ENCODE measurements at places on chromosomes 5 and 9.

DNA sequence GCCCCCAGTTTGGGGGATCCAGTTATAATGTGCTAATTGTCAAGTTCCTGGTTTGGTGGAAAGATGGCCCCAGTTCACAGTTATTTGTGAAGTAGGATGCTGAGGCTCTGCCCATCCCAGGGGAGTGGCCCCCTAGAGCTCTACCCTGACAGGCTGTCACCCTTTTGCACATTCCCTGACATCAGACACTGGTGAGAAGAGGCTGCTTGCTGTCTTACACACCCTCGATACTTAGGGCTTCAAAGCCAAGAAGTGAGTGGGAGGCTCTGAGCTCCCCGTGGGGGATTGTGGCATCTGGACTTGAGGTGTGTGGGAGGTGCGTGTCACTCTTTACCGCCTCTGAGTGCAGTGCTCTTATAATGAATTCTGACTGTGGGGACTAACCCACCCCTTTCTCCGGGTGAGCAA, 168.5 kb downstream of the DOCK2 start:
- no peaks in the 10 kb centered on the region for H3K27me3 ChIP-seq
- H3K36me3 ChIP-seq, result peaks cover 27% of the 10 kb centered on the region
- DNase-seq, result no peak
- peaks cover 61% of the 10 kb centered on the region for H3K4me1 ChIP-seq
- no peak overlapping the region for H3K4me3 ChIP-seq

DNA sequence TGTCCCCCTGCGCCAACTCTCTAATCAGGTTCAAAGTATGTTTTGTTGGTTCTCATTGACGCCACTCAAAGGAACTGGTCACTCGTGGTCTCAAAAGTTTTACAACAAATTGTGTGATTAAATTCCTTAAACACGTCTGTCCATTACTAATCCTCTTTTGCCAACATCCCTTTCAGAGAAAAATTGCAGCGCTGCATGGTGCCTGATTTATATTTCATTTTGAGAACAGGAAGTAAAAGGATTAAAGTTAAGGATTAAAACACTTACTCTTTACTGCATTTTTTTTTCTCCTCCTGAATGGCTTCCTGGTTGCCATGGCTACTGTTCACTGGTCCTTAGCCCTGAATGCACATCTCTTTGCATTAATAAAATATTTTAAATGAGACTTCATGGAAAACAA, 383.5 kb downstream of the GLIS3 start:
- no peak overlapping the region for H3K27ac ChIP-seq
- H3K27me3 ChIP-seq, result peaks cover 36% of the 10 kb centered on the region
- no peaks in the 10 kb centered on the region for H3K36me3 ChIP-seq
- no peaks in the 10 kb centered on the region for H3K4me1 ChIP-seq

GRCh38 chr5:1930501-1930879, 47.8 kb upstream of the IRX4 start:
- DNase-seq, result no peak
- H3K4me3 ChIP-seq, result no peak overlapping the region
- H3K36me3 ChIP-seq, result no peaks in the 10 kb centered on the region

DNA sequence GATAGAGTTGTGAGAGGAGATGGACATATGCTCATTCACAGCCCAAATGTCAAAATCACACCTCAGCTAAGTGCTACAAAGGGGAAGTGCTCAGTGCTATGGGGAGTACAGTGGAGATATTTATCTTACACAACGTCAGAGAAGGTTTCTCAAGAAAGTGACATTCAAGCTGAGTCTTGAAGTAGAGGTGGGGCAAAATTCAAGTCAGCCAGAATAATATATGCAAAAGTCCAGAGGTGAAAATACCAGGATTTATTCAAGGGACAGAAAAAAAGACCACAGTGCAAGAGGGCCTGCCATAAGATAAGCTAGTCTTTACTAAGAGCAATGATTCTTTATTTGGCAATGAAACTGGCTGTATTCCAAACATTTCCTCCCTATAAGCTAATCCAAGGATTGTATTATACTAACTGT, 327.8 kb upstream of the PIK3R1 start:
- no peak overlapping the region for H3K27ac ChIP-seq
- no peak overlapping the region for H3K4me3 ChIP-seq
- no peaks in the 10 kb centered on the region for H3K36me3 ChIP-seq
- no peaks in the 10 kb centered on the region for H3K4me1 ChIP-seq

GRCh38 chr5:69238760-69239251, 4.1 kb downstream of the CDK7 start:
- peaks cover 15% of the 10 kb centered on the region for H3K36me3 ChIP-seq
- no peak overlapping the region for H3K27ac ChIP-seq
- peaks cover 60% of the 10 kb centered on the region for H3K4me1 ChIP-seq
- DNase-seq, result no peak
- H3K27me3 ChIP-seq, result no peaks in the 10 kb centered on the region
- no peak overlapping the region for H3K4me3 ChIP-seq

DNA sequence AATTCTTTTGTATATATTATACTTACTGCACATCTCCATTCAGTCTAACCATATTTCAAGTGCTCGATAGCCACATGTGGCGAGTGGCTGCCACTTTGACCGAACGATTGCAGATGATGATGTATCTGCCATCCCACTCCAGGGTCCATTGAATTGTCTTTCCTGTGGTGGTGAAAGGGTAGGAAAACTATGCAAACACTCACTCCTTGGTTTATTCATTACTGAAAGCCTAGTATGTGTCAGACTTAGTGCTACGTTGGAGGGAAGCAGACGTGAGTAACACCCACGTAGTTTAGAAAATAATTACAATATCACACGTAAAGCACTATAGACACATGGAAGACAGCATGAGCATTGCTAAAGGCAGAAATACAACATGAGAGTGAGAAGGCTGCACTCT, 353.7 kb downstream of the CSNK1G3 start:
- H3K4me1 ChIP-seq, result no peaks in the 10 kb centered on the region
- no peak overlapping the region for H3K4me3 ChIP-seq
- no peak overlapping the region for H3K27ac ChIP-seq
- H3K27me3 ChIP-seq, result no peaks in the 10 kb centered on the region
- H3K36me3 ChIP-seq, result no peaks in the 10 kb centered on the region
- no peak for DNase-seq

DNA sequence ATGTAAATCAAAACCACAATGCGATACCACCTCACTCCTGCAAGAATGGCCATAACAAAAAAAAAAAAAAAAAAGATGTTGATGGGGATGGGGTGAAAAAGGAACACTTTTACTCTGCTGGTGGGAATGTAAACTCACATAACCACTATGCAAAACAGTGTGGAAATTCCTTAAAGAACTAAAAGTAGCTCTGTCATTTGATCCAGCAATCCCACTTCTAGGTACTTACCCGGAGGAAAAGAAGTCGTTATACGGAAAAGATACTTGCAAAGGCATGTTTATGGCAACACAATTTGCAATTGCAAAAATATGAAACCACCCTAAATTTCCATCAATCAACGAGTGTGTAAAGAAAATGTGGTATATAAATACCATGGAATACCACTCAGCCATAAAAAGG, 205.0 kb downstream of the TENT4A start:
- peaks cover 23% of the 10 kb centered on the region for H3K27me3 ChIP-seq
- DNase-seq, result no peak
- no peaks in the 10 kb centered on the region for H3K36me3 ChIP-seq
- no peak overlapping the region for H3K4me3 ChIP-seq
- H3K4me1 ChIP-seq, result no peaks in the 10 kb centered on the region

GRCh38 chr9:69173891-69174615, at the start of gene TJP2:
TSS of gene TJP2 (plus strand) at chr9:69174277. CDS start at chr9:69174373, 96 bp downstream.
- no peak for DNase-seq
- peaks cover 34% of the 10 kb centered on the region for H3K27me3 ChIP-seq
- peaks cover 3% of the 10 kb centered on the region for H3K36me3 ChIP-seq
- H3K4me1 ChIP-seq, result peaks cover 26% of the 10 kb centered on the region
- peak within 1 kb of the TSS; percentile 73 for H3K4me3 ChIP-seq

DNA sequence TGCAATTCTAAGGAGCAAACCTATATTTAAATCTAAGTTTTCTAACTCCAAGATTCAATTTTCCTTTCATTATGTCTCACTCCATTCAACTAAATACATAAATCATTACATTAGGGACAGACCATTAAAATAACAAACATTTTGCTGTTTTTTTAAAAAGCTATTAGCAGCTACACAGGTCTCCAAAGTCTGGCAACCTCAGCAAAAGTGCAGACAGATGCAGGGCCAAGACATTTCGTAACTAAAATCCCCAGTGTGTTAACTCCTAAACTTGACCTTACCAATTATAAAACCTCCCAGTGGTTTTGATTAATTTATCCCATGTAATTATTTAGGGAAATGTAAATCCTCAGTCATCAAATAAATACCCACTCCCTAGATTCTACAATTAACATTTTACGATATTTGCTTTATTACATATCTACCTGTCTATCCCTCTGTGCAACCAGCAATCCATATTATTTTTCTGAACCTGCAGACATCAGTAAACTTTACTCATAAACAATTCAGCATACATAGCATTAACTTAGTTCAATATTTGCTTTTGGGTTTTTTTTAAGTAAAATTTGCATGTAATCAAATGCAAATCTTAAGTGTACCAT, 64.7 kb downstream of the RGS7BP start:
- H3K27ac ChIP-seq, result no peak overlapping the region
- H3K36me3 ChIP-seq, result no peaks in the 10 kb centered on the region
- no peaks in the 10 kb centered on the region for H3K27me3 ChIP-seq
- H3K4me3 ChIP-seq, result no peak overlapping the region

- no peak overlapping the region for H3K4me3 ChIP-seq
- no peaks in the 10 kb centered on the region for H3K4me1 ChIP-seq
- no peak overlapping the region for H3K27ac ChIP-seq
- H3K27me3 ChIP-seq, result no peaks in the 10 kb centered on the region
These were observed 93.3 kb downstream of the TLE1 start for GRCh38 chr9:81595887-81596543.

DNA sequence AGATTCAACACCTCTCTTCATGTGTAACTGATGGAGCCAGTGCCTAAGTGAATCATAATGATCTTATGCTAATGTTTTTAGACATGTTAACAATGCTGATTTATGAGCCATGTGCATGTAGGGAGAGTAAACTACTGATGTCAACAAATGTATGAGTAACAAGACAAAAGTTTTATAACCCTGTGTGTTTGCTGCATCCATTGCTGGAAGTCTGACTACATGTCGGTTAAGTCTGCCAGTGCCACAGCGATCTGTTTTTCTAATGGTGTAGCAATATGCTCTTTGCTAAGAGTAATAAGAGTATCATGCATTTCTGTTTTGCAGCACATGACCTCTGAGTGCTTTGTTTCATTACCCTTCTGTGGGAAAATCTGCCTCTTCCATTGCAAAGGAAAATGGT, 26.4 kb upstream of the TMOD1 start:
- H3K36me3 ChIP-seq, result peaks cover 19% of the 10 kb centered on the region
- DNase-seq, result no peak
- no peaks in the 10 kb centered on the region for H3K4me1 ChIP-seq
- no peak overlapping the region for H3K27ac ChIP-seq

DNA sequence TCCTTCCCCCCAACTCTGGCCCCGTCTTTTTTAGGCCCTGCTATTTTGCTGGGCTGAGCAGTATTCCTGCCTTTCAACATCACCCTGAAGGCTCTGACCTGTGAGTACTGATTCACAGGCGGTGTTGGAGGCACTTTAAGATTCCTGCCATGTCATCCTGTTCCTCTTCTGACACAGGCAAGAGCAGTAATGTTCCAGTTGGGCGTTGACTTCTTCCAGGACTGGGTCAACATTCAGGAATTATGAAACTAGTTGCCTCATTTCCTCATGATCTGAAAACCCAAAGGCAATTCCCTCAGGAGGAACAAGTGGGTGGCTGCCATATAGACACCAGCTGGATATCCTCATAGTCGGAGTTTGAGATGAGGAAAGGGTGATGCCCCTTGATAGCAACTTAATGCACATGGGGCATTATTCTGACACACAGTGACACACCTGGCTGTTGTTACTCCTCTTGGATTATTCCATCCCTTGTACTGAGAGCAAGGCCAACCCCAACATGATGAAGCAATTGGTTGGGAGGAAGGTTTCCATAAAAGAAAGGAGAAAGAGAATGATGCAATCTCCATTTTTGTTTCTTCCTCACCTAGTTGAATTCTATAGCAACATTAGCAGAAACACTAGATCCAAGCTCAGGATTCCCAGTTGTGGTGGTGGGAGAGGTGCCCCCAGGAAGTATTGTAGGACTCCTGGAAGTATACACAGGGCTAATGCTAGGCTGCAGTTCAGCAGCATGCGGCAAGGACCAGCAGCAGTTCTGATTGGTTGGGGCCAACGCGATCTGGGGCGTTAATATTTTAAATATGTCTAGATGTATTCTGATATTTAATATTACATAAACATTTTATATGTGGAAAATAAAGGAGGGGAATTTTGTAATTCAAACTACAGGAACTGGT, 19.6 kb upstream of the GLRX start:
- DNase-seq, result no peak
- no peaks in the 10 kb centered on the region for H3K36me3 ChIP-seq
- no peak overlapping the region for H3K4me3 ChIP-seq
- peak overlapping the region; percentile 90 for H3K27ac ChIP-seq
- no peaks in the 10 kb centered on the region for H3K27me3 ChIP-seq

GRCh38 chr9:104983491-104983890, 55.5 kb upstream of the ABCA1 start:
- H3K36me3 ChIP-seq, result no peaks in the 10 kb centered on the region
- DNase-seq, result no peak
- H3K27ac ChIP-seq, result no peak overlapping the region

DNA sequence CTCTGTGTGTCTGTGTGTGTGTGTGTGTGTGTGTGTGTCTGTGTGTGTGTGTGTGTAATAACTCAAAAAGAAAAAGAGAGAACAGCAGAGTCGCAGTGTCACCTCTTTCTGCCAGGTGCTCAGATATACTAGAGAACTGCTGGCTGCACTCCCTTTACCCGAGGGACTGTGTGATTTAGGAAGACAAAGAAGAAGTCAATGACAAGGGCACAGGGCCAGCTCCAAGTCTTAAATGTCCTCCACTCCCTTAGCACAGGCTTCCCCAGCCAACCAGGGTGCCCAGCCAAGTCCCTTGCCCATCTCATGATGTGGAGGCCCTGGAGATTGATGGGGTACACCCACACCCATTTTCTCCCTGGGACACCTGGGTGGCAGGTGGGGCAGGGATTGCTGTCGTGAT, 8.7 kb downstream of the CCNJL start:
- peaks cover 3% of the 10 kb centered on the region for H3K36me3 ChIP-seq
- no peak for DNase-seq
- H3K4me1 ChIP-seq, result no peaks in the 10 kb centered on the region
- peaks cover 65% of the 10 kb centered on the region for H3K27me3 ChIP-seq

DNA sequence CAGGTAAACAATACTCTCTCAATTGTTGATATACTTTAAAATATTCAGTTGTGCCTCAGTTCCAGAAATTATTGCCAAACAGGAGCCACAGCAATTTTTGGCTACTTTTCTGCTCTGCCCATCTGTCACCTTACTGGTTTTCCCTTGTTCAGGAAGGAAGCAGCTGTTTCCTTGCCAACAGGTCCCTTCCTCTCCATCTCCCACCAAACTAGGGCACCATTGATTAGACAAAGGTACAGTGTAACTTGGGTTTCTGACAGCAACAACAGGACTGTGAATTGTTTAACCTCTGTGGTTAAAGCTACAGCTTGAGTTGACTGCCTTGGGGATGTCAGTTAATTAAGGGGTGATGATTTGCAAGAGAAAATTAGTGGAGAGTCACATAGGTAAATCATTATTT, 76.9 kb downstream of the PIP5K1B start:
- no peaks in the 10 kb centered on the region for H3K36me3 ChIP-seq
- no peaks in the 10 kb centered on the region for H3K27me3 ChIP-seq
